Activated naive CD4-positive, alpha-beta T cell treated with anti-CD3 and anti-CD28 coated beads, Interleukin-2, amount 50 U/mL, for 16 hours (primary cell): ENCODE measurements at places on chromosomes 3 and 15.

DNA sequence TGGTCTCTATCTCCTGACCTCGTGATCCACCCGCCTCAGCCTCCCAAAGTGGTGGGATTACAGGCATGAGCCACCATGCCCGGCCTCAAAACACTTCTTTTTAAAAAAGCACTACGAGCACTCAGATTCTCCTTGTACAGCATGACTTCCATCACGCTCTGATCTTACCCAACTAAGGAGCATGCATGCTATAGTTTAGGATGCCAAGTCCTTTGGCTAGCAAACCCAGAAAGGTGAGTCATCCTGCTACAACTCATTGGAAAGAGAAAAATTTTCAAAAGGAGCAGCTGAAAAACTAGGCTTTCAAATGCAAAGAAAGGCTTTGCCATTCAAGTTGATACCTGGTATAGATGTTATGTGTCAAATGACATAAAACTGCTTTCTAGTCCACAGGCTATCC, 70.3 kb upstream of the PRICKLE2 start:
- no peak for DNase-seq

- DNase-seq = no peak
Observed at GRCh38 chr15:66816201-66816600, 114.2 kb downstream of the SMAD6 start.

- DNase-seq = no peak
Observed at GRCh38 chr3:31747785-31748184, 215.1 kb downstream of the STT3B start.

DNA sequence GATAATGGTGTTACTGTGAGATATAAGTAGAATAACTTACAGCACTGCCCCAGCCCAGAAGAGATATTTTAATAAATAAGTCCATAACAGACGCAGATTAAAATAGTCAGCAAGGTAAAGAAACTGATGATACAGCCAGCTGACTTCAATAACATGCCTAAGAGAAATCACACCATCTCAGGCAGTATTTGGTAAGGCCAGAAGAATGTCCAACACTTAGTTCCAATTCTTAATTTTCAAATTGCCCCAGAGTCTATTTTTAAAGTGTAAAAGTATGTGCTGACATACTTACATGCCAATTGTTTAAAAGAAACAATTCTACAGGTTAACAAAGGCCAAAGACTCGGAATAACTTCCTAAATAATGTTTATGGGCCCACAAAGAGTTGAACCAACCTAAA, 1.6 kb downstream of the GNB4 start:
- no peak for DNase-seq

DNA sequence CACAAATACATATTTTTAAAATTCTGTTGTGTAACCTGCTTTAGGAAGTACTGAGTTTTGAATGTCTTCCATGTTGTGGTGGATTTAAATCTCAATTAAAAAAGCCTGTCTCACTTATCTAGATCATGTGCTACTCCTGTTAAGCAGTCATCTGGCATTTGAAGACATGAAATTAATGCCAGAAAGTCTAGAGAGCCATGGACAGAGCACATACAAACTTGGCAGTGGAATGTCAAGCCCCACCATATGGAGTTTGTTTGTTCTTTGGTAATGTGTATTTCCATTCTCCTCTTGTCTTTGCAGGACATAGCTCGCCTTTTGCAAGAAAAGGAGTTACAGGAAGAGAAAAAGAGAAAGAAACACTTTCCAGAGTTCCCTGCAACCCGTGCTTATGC, 39.3 kb upstream of the UTS2B start:
- DNase-seq = no peak

DNA sequence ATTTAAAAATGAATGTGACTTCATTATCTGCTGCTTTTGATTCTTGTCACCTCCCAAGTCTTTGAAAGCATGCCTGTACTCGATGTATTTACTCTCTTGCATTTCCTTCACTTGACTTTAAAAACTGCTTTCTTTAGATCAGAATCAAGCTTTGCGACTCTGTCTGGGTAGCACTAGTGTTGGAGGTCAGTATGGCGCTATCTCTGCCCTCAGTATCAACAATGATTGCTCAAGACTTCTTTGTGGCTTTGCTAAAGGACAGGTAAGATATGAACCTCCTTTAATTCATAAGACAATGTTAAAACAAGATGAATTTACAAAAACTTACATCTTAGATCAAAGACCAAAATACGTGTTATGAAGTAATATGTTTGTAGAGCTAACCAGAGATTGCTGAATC, 37.0 kb downstream of the VPS8 start:
- DNase-seq = no peak

DNA sequence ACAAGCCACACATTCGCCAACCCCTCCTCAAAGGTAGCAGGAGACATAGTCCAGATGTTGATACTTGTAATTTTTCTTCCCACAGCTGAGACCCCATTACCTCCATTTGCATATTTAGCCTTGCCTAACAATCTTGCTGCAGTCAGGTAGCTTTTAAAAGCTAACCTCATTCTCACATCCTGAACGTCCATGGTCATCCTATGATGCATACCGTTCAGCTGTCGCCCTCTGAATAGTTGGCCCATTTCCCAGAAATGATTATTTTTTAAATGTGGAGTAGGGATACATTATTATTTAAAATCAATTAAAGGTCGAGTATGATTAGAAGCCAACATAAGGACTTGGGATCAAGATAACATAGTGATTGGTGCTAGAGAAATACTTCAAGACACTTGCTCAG, 165.0 kb downstream of the MEX3B start:
- DNase-seq = no peak

- no peak for DNase-seq
Observed at GRCh38 chr3:111936967-111937366, 41.9 kb upstream of the ABHD10 start.

- DNase-seq = peak; percentile 26
Observed at GRCh38 chr3:28224430-28224829, 17.0 kb upstream of the CMC1 start.

DNA sequence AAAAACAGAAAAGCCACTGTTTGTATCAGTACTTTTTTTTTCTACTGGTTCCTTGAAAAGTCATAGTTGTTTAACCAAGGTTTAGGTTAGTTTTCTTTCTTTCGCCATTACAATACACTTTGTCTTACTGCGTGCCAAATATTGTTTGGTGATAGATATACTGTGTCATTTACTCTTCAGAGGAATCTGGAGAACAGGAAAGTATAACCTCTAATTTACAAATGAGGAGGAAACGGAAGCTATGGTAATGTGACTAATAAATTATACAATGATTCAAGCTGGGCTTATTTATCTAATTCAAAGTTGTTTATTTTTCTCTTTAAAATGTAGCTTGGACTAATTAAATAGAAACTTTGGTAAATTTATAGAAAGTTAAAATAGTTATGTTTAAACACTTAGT, 96.2 kb upstream of the ROBO2 start:
- no peak for DNase-seq

- DNase-seq = no peak
Observed at GRCh38 chr3:192367616-192368015, 359.7 kb downstream of the FGF12 start.

- no peak for DNase-seq
Observed at GRCh38 chr3:149258298-149258697, 36.7 kb upstream of the CP start.

GRCh38 chr15:63600001-63600615, 2.9 kb downstream of the FBXL22 start:
- DNase-seq = peak; percentile 37

DNA sequence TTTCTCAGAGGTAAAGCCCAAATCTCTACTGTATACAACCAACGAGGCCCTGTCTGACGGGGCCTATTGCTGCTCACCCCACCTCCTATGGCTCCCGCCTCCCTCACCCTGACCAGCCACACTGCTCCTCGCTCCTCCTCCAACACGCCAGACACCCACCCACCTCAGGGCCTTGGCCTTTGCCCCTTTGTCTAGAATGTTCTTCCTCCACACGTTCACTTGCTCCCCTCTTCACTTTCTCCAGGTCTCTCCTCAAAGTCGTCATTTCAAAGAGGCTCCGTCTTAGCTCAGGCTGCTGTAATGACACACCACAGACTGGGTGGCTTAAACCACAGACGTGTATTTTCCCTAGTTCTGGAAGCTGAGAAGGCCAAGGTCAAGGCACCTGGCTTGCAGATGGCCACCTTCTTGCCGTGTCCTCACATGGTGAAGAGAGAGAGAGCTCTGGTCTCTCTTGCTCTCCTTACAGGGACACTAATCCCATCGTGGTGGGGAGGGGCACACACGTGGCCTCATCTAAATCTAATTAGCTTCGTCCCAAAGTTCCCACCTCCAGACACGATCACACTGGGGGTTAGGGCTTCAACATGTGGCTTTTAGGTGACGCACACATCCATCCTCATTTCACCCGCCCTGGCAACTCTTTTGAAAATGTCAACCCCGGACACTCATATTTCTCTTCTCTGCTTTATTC, 98.2 kb downstream of the TLE3 start:
- DNase-seq = no peak

DNA sequence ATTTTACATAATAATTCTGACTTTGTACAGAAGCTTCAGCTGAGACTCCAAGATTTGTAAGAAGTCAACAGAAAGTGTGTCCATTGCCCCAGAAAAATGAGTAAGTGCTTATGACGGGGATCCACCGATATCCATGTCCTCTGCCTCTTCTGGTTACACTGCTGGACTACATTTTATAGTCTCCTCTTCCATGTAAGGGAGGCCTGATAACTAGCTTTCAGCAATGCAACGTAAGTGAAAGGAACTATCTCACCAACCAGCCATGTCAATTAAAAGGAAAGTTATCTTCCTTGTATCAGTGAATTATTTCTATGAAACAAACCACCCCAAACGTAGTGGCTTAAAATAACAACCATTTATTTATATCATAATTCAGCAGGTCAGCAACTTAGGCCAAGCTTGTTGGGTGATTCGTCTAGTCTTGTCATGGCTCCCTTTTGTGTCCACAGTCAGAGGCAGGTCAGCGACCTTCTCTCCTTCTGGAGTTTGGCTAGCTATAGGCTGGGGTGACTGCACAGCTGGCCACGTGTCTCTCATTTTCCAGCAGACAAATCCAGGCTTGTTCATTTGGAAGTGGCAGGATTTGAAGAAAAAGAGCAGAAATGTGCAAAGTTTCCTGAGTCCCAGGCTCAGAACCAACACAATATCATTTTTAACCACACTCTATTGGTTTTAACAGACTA, 44.9 kb downstream of the TRIM69 start:
- DNase-seq = no peak

DNA sequence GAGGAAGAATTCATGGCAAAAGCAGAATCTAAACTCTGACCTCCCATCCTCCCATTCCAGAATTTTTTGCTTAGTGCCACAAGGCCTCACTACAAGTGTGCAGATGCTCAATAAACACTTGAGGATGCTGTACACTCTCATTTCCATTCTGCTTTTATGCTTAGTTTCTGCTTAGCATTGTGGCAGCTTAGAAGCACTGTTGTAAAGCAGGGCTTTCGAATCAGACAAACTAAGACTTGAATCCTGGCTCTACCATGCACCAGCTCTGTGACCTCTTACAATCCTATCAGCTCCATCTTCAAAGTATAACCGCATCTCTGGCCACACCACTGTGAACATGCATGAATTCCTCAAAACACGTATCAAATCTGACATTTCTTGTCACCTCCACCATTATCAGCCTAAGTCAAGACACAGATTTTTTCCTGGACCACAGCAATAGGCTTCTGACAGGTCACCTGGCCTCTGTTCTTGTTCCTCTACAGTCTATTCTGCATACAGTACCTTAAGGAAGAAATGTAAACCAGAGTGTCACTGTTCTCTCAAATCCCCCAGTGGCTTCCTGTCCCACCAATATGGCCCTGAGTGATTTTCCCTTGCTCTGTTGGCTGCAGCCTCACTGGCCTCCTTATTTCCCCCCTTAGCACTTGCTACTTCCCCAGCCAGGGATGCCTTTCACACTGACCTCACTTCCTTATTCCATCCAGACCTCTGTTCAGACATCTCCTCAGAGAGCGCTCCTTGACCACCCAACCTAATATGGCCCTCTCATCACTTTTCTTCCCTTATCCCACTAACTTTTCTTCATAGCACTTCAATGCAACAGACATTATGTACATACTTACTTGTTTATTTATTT, 8.1 kb upstream of the PHC3 start:
- no peak for DNase-seq
